ENCODE measurements at places on chromosomes 3 and 15.

- no peak for DNase-seq
These were observed 133.6 kb downstream of the CD47 start for GRCh38 chr3:107956991-107957900.

- DNase-seq, result no peak
These were observed 2.6 kb upstream of the MAP4 start for GRCh38 chr3:48018841-48019240.

GRCh38 chr3:4845882-4846281, 133.4 kb upstream of the BHLHE40 start:
- DNase-seq, result no peak

- DNase-seq, result no peak
These were observed 146.6 kb downstream of the RBMS3 start for GRCh38 chr3:29427266-29428103.

- no peak for DNase-seq
These were observed 40.9 kb downstream of the UACA start for GRCh38 chr15:70722266-70723121.

GRCh38 chr3:115638241-115638640, 14.9 kb downstream of the GAP43 start:
- DNase-seq, result no peak

DNA sequence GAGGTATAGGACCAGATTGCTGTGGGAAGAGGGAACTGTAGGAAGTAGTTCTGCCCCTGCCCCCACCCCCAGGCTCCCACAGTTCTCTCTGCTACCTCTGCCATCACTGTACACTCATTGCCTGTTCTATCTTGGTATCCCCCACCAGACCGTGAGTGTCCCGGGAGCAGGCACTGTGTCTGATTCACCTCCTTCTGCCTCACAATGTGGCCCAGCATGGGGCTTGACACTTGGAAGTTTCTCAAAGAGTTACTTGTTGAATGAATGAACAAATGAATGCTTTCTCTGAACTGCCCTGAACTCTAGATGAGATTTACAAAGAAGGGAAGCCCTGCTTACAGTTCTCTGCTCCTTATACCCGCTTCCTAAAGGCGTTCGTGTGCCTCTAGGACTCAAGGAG, 27.1 kb upstream of the PIK3CB start:
- DNase-seq, result no peak

DNA sequence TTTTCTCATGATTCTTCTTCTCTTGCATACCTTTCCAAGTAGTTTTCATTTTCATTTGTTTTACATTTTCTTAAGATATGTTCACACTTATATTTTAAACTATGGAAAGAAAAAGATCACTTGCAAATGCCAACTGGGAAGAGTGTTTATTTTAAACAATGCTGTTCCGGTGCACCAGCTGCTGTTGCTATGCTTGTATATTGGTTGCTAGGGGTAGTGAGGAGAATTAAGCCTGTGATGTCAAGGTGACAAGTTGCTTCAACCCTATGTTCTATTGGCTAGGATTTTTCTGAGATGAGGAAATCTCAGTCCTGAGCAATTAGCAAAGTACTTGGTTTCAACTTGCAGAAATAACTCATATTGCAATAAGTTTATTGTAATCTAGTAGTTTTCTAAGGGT, 500.1 kb downstream of the MFSD1 start:
- DNase-seq, result no peak

All from stimulated activated CD4-positive, alpha-beta T cell treated with anti-CD3 and anti-CD28 coated beads, Interleukin-15, amount 100 ng/mL, for 48 hours (primary cell).